ENCODE measurements at places on chromosomes 12 and 14.

DNA sequence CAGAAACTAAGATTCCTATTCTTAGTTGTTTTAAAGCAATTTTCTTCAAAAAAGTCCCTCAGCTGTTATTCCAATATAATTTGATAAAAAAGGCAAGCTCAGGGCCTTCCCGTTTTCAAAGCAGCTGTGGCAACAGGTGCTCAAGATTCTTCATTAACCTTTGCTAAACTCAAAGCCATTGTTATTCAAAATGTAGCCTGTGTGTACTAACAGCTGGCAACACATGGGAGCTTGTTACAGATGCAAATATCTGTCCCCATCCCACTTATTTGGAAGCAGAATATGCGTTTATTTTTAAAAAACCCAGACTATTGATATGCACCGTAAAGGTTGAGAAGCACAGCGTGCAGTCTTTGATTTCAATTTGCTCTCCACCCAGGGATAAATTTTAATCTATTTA, 210.4 kb upstream of the SYT10 start:
- DNase-seq = no peak

DNA sequence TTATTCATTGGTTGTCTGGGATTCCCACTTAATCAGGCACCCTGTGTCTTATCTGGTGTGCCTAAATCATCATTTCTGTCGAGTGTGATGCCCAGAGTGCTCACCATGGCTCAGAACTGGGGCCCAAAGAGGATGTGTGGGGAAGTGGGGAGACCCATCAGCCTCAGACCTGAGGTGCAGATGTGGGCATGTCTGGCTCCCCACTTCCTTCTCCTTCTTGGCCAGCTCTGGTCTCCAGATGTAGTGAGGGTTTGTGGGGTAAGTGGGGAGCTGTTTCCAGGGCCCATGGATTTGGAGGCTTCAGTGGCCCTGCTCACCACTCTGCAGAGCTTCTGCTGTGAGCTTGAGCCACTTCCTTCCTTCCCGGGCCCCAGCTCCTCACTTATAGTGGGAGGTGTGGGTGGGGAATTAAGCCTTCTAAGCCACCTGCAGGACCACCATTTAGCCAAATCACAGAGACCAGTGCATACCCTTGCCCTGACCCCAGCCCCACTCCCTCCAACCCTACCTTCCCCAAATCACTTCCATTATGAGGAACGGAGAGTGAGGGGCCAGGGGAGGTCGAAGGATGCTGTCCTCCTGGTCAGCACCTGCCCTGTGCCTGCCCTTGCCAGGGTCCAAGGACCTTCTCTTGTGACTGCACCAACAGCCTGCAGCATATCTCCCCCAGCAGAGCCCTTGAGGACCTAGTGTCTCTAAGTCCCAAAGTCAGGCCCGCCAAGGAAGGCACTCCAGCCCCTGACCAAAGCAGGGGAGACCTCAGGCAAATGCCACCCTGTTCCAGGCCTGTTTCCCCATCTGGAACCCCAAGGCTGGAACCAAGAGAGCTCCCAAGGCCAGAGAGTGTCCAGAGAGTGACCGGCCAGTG, 278.2 kb upstream of the RTL1 start:
- DNase-seq = no peak

GRCh38 chr12:78703820-78704525, 160.6 kb upstream of the SYT1 start:
- no peak for DNase-seq

- DNase-seq = no peak
Observed at GRCh38 chr12:96194576-96194889, 358 bp downstream of the ELK3 start.

- no peak for DNase-seq
Observed at GRCh38 chr12:108210001-108210400, 80.9 kb downstream of the WSCD2 start.

- no peak for DNase-seq
Observed at GRCh38 chr12:114395233-114395632, 10.7 kb downstream of the TBX5 start.

DNA sequence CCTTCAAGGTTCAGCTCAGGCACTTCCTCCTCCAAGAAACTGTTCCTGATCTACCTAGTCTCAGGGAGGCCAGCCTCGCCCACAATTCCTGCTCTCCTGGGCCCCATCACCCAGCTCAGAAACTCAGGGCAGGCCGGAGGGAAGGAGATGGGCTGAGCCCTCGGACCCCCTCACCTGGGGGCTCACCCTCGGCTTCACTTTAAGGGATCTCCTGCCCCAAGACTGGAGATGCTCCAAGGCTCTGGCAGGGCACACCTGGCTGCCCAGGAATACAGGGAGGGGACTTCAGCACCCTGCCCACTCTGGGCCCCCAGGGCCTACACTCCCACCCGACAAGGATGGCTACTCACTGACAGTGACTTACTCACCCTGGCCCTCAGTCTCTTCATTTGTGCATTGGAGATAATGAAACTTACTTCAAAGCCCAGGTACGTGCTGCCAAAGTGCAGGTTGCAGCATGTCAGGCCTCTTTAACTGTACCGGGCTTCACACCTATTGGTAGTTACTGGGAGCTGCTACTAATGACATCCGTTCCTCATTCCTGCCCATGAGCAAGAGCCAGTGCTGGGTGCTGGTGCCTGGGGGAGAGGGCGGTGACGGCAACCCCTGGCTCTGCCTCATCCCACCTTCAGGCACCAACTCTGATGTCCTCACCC, 21.0 kb upstream of the PPP1R13B start:
- DNase-seq = no peak

All from CD4-positive, alpha-beta T cell (primary cell).